MCF 10A (cell line): ENCODE measurements at places on chromosomes 2 and 18.
A peak's percentile ranks its signal among the peaks of the same experiment; 100 is the strongest.

- H3K4me1 ChIP-seq: no peaks in the 10 kb centered on the region
- DNase-seq: no peak
Observed at GRCh38 chr2:101479328-101479727, 4.4 kb upstream of the RFX8 start.

- H3K27me3 ChIP-seq: peaks cover 12% of the 10 kb centered on the region
- no peak overlapping the region for H3K27ac ChIP-seq
- H3K4me1 ChIP-seq: peaks cover 8% of the 10 kb centered on the region
- H3K36me3 ChIP-seq: no peaks in the 10 kb centered on the region
- no peak for DNase-seq
Observed at GRCh38 chr2:152065945-152066344, 32.9 kb downstream of the CACNB4 start.

DNA sequence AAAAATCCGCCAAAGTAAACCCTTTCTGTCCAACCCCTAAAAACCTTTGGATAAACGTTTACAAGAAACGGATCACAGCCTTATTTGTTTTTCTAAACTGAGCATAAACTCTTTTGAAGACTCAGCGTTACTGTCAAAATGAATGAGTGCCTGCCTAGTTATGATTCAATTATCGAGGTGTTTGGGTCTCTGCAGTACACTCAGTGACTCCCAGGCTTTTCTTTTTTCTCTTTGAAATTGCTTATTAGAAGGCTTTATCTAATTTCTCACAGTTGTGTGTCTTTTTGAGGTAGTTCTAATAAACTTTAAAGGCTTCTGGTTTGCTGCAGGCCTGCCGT lies 663 bp downstream of the RHBDD1 start:
- DNase-seq: no peak
- H3K36me3 ChIP-seq: peaks cover 25% of the 10 kb centered on the region
- peak overlapping the region; percentile 98 for H3K27ac ChIP-seq
- peak overlapping the region; percentile 91 for H3K4me3 ChIP-seq
- no peaks in the 10 kb centered on the region for H3K27me3 ChIP-seq

- H3K36me3 ChIP-seq: peaks cover 6% of the 10 kb centered on the region
- H3K27me3 ChIP-seq: no peaks in the 10 kb centered on the region
- H3K4me3 ChIP-seq: no peak overlapping the region
- no peak for DNase-seq
Observed at GRCh38 chr2:191855382-191855781, 8.5 kb upstream of the CAVIN2 start.
